Nucleus accumbens (tissue), 56 donors: ENCODE measurements at places on chromosomes 5 and 9.

- no peak for DNase-seq
Observed at GRCh38 chr5:170538696-170539586, 35.1 kb downstream of the KCNIP1 start.

- DNase-seq: no peak
Observed at GRCh38 chr5:178531786-178532185, 58.4 kb downstream of the COL23A1 start.

- no peak for DNase-seq
Observed at GRCh38 chr9:106304401-106304920, 558.5 kb upstream of the ZNF462 start.

DNA sequence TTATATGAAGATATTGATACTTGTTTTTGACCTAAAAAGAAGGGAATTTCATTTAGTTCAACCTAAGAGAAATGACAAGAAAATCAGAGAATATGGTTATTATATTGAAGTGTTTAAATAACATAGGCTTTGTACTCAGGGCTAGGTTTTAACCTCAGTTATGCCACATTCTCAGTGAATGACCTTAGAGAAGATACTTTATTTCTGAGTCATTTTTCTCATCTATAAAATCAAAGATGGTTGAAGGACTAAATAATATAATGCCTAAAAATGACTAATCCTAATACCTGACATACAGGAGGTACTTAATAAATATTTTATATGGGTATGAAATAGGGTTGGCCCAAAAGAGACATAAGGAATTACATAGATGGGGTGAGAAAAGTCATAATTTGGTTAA is 32.3 kb downstream of the DIMT1 start:
- no peak for DNase-seq

DNA sequence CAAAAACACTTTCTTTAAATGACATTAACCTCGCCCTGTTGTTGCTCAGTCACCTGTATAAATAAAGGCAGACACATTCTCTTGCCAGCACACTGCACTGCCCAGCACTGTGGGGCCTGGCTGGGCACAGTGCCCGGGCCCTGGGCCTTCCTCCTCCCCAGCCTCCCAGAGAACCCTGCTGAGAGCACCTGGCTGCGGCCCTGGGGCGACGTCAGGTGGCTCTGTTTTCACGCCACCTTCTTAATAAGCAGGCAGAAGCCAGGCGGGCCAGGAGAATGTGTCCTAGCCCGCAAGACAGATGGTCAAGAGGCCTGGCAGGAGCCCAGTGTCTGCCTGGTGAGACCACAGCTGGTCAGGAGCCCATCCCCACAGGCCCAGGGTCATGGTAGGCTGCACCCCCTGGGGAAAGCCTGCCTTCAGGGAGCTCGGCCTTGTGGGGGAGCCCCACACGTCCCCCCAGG is 8.2 kb upstream of the AGPAT2 start:
- DNase-seq: no peak

DNA sequence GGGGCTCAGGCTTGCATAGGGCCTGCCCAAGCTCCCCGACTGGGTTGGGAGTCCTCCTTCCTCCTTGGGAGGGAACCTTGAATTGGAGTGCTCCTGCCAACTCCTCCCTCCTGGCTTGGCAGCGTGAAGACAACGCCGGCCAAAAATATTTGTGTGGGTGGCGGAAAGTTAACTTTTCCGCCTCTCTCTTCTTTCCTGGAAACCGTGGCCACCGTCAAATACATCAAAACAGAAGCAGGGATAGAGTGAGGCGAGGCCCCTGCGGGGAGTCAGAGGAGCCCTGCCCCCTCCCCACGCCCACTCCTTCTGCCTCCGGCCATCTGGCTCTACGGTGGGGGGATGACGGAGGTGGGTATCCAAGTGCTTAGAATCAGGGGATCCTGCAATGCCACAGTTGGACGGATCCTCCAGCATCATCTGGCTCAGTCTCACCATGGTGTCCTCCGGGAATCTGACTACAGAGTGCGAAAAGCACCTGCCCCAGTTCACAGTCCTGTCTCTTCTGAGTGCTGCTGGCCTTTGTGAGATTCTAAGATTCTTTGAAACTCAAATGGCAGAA is 25.2 kb upstream of the SYNPO start:
- DNase-seq: no peak
